A549 treated with Hydrocortisone at 1 μM for 4 hours (cell line): ENCODE measurements at places on chromosomes 12 and 14. TPM values are rescaled to one million over a fixed set of nuclear protein-coding genes. Genes with fewer than 3 reads are reported as not detected.

The RHEBL1 gene
- total RNA-seq: 3.2 to 4.9 TPM (median 4.6 TPM) in 5 replicates

The SYNDIG1L gene
- not detected in 5 replicates for total RNA-seq

The ZFYVE1 gene
- total RNA-seq: 9.6 to 11.2 TPM (median 9.6 TPM) in 5 replicates

The AICDA gene
- total RNA-seq: 0.13 to 0.28 TPM (median 0.24 TPM) in 5 replicates

The ALX1 gene
- total RNA-seq: 4.0 to 5.0 TPM (median 4.4 TPM) in 5 replicates

The DIO3 gene
- total RNA-seq: 0.05 to 0.08 TPM (median 0.05 TPM) in 4 of 5 replicates, not detected in the other

The ZNF891 gene
- total RNA-seq: 0.16 to 0.46 TPM (median 0.37 TPM) in 5 replicates

The ADCY4 gene
- not detected in 5 replicates for total RNA-seq

The STXBP6 gene
- total RNA-seq: 1.9 to 2.6 TPM (median 2.0 TPM) in 5 replicates
